Mesenchymal stem cell (in vitro differentiated cells and primary cell): ENCODE measurements at places on chromosomes 2 and 18.

DNA sequence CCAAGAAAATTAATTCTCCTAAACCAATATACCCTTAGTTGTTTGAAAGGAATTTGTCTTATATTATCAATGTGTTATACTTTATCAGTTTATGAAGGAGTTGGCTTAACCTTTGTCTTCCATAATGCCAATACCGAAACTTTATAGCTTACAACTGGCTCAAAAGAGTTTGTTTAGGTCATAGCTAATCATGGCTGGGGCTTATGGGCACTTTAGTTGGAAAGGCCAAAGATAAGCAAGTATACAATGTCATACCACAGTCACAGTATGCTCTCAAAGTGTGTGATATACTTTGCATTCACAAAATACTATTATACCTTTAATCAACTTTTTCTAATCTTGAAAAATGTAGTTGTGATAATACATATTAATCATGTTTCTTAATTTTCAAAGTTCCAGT, 2.3 kb downstream of the KLHL41 start:
- H3K4me1 ChIP-seq: no peaks in the 10 kb centered on the region
- no peak overlapping the region for H3K4me3 ChIP-seq
- no peak for DNase-seq
- H3K36me3 ChIP-seq: no peaks in the 10 kb centered on the region

DNA sequence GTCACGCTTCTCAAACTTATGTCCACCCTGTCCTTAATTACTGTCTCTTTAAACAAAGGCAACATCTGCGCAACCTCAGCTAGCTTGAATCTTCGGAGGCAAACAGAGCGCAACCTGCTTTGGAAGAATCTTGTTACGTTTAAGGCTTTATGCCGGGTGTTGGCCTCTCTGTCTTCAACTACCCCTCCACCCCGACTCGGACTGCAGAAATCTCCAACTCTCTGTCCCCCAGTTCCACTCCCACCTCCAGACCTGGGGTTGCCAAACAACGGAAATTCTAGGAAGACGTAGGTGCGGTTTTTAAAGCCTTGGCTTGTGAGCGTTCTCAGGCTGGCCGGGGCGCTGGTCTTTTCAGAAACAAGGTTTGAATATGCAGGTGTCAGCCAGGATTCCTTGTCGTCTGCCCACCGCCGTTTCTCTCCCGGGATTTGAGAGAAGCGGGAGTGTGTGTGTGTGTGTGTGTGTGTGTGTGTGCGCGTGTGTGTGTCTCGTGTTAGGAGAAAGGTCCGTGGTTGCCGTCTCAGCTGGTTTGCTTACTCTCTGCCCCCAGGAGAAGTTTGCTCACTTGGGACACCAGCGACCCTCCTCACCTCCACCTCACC, 1.1 kb upstream of the ONECUT2 start:
- H3K27ac ChIP-seq: no peak overlapping the region
- H3K36me3 ChIP-seq: peaks cover 4% of the 10 kb centered on the region
- H3K4me1 ChIP-seq: peaks cover 38% of the 10 kb centered on the region
- peak overlapping the region; percentile 81 for H3K4me3 ChIP-seq
- no peak for DNase-seq

DNA sequence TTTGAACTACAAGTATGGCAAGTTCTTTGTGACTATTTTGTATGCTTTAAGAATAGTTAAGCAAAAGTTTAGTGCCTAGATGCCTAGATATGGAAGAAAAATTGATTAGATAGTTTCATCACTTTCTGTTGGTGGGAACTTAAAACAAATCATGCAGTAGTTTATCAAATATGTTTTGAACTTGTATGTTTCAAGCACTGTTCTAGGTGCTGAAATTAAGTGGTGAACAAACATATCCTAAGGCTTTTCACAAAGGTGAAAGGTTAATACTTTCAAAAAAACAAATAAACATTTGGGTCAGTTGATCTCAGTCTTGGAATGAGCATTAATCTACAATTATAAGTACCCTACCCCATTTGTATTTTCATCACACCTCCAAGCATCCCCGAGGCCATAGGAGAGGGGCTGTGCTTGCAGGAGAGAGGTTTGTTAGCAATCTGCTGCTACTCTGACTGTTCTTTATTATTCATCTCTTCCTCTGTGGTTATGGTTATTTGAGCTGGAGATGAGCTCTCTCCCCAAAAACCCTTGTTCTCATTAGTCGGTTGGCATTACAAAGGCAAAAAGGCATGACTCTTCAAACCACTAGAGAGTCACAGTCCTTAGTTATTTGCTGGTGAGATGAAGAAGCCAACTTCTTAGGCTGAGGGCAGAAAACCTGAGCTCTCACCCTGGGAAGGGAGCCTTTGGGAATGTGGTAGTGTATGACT, 103.9 kb upstream of the FHL2 start:
- no peak overlapping the region for H3K4me3 ChIP-seq
- H3K27ac ChIP-seq: no peak overlapping the region
- no peak for DNase-seq
- H3K36me3 ChIP-seq: no peaks in the 10 kb centered on the region

DNA sequence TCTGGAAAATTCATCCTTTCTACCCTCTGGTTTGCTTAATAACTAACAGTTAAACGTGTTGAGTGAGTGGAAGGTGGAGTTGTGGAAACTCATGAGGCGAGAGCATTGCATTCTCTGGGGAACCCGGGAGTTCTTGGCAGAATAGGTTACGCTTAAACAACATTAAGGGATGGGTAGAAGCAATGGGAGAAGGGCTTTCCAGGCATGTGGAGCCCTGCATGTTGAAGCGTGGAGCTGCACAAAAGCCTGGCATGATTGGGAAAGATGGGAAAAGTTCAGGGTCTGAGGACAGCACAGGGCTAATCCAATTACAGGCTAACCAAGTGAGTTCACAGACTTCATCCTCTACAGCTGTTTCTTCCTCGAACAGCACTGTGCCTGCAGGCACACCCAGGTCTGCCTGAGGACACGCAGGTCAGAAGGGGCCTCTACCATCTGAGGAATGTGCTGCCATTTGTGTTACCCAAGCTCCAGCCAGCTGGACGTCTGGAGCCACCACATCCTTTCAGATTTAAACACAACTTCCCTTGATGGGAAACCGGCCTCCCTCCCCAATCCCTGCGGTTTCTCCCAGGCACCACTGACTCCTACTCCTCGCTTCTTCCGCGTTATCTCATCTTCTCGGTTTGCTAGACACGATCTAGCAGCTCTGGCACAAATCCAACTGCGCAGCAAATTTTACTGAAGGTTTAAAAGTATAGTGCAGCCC, 164.2 kb downstream of the ANTXR1 start:
- peak overlapping the region; percentile 75 for H3K27ac ChIP-seq
- peaks cover 13% of the 10 kb centered on the region for H3K36me3 ChIP-seq
- no peak overlapping the region for H3K4me3 ChIP-seq

DNA sequence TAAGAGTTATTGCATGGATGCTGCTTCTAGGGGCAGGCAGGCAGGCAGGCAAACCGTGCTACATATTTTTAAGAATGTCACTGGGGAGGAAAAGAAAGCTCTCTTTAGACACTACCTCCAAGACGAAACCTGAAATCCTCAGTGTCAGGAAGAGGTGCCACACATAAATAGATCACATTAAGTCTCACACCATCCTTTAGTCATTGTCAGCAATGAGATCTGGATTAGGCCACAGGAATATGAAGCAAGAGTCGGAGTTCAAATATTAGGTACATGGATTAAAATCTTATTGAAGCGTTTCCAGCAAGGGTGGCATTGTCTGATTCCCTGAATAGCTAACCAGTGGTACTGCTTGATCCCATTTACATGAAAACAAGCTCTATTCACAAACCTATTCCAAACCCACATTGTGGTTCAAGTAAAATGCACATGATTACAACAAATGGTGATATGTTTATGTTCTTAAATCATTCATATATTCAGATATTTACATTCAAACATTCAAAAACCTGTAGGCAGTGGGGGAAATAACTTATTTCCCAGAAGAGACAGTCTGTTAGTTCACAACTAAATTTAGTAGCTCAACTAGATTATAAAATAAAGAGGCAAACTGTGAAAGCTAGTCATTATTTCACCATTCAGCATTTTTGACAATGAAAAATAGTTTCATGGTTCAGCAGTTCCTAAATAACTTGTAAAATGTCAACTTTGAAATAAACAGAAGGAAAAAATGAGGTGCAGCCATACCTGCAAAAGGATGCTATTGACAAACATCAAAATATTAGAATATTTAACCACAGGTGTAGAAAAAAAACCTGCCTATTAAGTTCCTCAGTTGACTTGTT, 195.4 kb upstream of the SIX3 start:
- H3K36me3 ChIP-seq: peaks cover 2% of the 10 kb centered on the region
- no peak overlapping the region for H3K27ac ChIP-seq
- no peaks in the 10 kb centered on the region for H3K4me1 ChIP-seq
- H3K4me3 ChIP-seq: no peak overlapping the region
- DNase-seq: no peak

GRCh38 chr2:27353762-27354596, 2.6 kb downstream of the GTF3C2 start:
- H3K27ac ChIP-seq: no peak overlapping the region
- H3K27me3 ChIP-seq: no peaks in the 10 kb centered on the region
- peaks cover 10% of the 10 kb centered on the region for H3K4me1 ChIP-seq
- H3K4me3 ChIP-seq: peak overlapping the region; percentile 99

- H3K4me1 ChIP-seq: no peaks in the 10 kb centered on the region
- no peak overlapping the region for H3K4me3 ChIP-seq
- DNase-seq: peak; percentile 94
- H3K27me3 ChIP-seq: no peaks in the 10 kb centered on the region
- H3K27ac ChIP-seq: no peak overlapping the region
These were observed 39.2 kb upstream of the RASGRP3 start for GRCh38 chr2:33437297-33437696.

- H3K36me3 ChIP-seq: no peaks in the 10 kb centered on the region
- H3K27ac ChIP-seq: no peak overlapping the region
- no peak overlapping the region for H3K4me3 ChIP-seq
- peaks cover 9% of the 10 kb centered on the region for H3K4me1 ChIP-seq
These were observed 137.1 kb upstream of the CCDC68 start for GRCh38 chr18:55096263-55096951.
